ENCODE measurements at places on chromosomes 4 and X.
A peak's percentile ranks its signal among the peaks of the same experiment; 100 is the strongest.

DNA sequence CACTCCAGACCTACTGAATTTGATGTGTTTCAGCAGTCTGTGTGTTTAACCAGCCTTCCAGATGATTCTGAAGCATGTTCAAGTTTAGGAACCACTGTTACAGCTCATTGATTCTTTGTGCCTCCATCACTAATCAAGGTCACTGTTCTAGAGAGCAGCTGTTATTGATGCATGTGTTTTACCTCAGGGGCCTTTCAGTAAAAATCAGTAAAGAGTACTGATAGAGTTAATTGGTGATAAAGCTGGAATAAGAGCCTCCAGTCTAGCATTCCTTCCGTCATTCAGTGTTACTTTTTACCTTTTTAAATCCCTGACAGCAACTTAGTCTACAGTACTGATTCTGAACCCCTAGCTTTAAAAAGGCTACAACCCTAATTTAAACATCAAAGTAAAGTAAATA, 12.9 kb downstream of the CPEB2 start:
- DNase-seq: no peak

DNA sequence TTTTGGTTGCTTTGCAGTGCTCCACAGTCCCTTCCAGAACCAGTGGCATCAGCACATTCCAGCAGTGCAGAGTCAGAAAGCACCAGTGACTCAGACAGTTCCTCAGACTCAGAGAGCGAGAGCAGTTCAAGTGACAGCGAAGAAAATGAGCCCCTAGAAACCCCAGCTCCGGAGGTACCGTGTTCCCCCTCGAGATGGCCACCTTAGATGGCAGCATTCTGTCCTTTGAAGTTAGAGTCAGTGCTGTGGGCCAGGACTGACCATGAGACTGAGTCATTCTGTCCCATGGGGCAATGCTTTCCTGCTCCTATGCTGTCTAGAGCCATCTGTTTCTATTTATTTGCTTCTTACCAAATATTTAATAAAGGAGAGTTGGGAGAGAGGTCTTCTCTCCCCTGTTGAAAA, 112.3 kb downstream of the KLHL8 start:
- peak; percentile 44 for DNase-seq

DNA sequence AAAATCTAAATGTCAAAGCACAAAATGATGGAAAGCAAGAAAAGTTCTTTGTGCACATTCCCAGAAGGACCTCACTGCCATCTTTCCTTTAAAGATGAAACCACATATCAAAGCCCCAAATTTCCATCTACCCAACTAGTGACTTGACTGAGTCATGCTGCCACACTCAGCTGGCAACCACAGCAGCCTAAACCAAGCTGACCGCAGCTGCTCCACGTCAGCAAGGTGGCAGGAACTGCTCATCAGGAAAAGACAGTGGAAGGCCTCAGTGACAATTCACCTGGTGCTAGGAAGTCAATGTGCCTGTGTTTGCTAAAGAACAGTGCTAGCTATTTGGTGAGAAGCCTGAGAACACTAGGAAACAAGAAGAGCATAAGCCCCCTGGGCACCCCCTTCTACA, 26.1 kb downstream of the ACOX3 start:
- DNase-seq: no peak

- no peak for DNase-seq
These were observed 555.7 kb downstream of the PCDH7 start for GRCh38 chr4:31275906-31276305.

DNA sequence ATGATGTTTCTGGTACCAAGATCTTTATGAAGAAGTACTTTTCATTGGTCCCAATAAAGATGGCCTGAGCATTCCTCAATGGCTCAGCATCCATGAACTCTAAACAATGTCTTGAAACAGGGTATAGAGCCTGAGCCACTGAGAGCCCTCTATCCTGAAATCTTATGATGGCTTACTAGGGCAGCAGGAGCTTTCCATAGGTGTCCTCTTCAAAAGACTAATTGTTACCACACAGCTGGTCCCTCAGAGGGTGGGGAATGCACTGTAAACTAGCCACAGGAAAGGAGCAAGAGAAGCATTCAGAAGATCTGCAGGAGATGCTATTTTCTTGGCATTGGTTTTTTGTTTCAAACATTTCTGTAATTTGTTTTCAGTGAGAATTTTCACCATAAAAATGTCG, 5.6 kb upstream of the BANK1 start:
- DNase-seq: no peak

- no peak for DNase-seq
These were observed 1.4 kb downstream of the GATA1 start for GRCh38 chrX:48787505-48788443.

GRCh38 chr4:2396781-2397368, 21.6 kb downstream of the ZFYVE28 start:
- DNase-seq: no peak

- no peak for DNase-seq
These were observed 241.2 kb downstream of the BCOR start for GRCh38 chrX:39856472-39857121.

DNA sequence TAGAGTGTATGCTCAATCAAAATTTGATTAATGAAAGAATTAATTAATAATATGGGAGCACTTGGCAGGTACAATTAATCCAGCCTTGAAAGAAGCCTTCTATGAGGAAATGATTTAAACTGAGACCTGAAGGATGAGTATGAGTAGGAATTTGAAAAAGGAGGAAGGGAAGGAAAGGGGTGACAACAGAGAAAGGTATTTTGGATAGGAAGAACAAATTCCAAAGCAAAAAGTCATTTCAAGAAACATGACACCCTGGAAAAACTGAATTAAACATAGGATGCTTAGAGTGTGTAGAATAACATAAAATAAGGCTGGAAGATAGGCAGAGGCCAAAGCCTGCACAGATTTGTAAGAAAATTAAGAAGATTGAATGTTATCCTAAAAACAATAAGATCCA, 29.6 kb downstream of the PHOX2B start:
- DNase-seq: no peak

GRCh38 chr4:8882239-8882638, 10.6 kb upstream of the HMX1 start:
- no peak for DNase-seq

- DNase-seq: no peak
These were observed 59.2 kb upstream of the NKX1-1 start for GRCh38 chr4:1465173-1466033.

GRCh38 chr4:158157412-158157811, 15.4 kb downstream of the GASK1B start:
- no peak for DNase-seq

GRCh38 chr4:7361280-7361895, 73.3 kb downstream of the PSAPL1 start:
- DNase-seq: peak; percentile 73

- DNase-seq: no peak
These were observed 56.7 kb upstream of the FGFBP2 start for GRCh38 chr4:16019649-16020048.
